ENCODE measurements at places on chromosomes 12 and 14.

GRCh38 chr12:111296906-111297463, 71.9 kb downstream of the PHETA1 start:
- no peak for DNase-seq

DNA sequence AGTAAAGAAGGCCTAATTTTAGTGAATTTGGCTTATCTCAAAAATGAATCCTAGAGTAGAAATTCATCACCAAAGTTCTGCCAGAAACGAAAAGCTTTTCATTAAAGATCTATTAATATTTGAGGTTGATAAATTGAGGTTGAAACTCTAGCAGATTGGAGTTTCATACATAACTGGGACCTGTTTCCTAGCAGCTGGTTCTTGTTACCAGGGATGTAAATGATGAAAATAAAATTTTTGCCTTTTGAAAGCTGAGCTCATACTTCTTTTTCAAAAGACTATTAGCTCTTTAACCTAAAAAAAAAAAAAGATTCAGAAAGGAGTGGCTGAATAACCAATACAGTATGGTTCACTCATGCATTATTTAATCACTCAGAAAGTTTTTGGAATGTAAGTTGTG, 98.3 kb downstream of the PTGER2 start:
- no peak for DNase-seq

DNA sequence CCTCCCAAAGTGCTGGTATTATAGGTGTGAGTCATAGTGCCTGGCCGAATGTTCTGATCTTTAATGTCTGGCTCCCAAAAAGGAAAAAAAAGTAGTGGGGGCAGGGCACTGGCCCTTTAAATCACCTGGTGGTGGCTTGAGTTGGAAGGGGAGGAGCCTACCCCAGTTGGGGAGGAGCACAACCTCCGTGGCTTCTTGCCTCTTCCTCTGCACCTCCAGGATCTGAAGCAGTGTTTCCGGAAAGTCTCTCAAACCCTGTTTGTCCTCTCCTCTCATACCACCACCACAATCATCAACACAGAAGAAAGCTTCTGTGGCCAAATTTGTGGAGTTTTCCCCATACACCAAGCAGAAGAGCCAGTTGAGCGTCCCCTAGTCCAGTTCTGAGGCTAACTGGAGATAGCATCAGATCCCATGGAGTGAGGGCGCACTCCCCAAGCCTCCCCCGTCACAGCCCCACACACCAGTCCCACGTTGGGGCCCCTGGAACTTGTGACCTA, 24.3 kb upstream of the RCOR1 start:
- DNase-seq = no peak

GRCh38 chr14:39028620-39029019, 74.4 kb downstream of the SEC23A start:
- DNase-seq = no peak

- no peak for DNase-seq
Observed at GRCh38 chr12:6375269-6376078, at the start of gene SCNN1A. SCNN1A (minus strand) TSS chr12:6375563; CDS start chr12:6374783, 780 bp downstream.

DNA sequence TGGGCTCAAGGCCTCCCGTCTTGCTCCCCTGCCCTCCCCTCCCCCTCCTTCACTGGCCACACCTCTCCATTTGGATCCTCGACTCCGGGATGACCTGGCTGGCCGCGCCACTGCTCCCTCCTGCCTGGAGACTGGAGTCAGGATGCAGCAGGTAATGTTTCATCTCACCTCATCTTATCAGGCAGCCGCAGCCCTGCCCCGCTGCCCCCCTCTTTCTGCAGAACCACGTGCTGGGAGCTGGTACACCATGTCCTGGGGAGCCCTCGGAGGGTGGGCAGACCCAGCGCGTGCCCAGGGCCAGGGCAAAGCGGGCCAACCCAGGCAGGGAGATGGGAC, 31.1 kb downstream of the BEGAIN start:
- DNase-seq = no peak
